Osteocyte (in vitro differentiated cells): ENCODE measurements at places on chromosomes 16 and 17. TPM values are rescaled to one million over a fixed set of nuclear protein-coding genes. Genes with fewer than 3 reads are reported as not detected.

Gene TAF15
- 157 and 170 TPM in 2 replicates for total RNA-seq

Gene HAS3
- 0.89 and 1.6 TPM in 2 replicates for total RNA-seq

Gene PRSS8
- total RNA-seq = not detected in 2 replicates

Gene TBC1D3C
- not detected in 2 replicates for total RNA-seq

Gene ADAP2
- 0.31 and 0.62 TPM in 2 replicates for total RNA-seq

Gene WFDC1
- 0.24 TPM in 2 replicates for total RNA-seq

Gene MTHFSD
- total RNA-seq = 12.1 and 14.1 TPM in 2 replicates

Gene FNDC8
- not detected in 2 replicates for total RNA-seq

Gene SGF29
- total RNA-seq = 20.4 and 29.7 TPM in 2 replicates

Gene SLC5A10
- total RNA-seq = not detected in 2 replicates

Gene KRTAP4-1
- not detected in 2 replicates for total RNA-seq

Gene OR1E2
- not detected in 2 replicates for total RNA-seq

Gene B9D1
- total RNA-seq = 15.8 and 16.5 TPM in 2 replicates

Gene IL34
- 12.7 and 14.3 TPM in 2 replicates for total RNA-seq

Gene MT4
- not detected in 2 replicates for total RNA-seq

Gene CLEC19A
- total RNA-seq = not detected in 2 replicates

Gene KRT40
- not detected in 2 replicates for total RNA-seq

Gene PLK1
- total RNA-seq = 16.7 and 17.8 TPM in 2 replicates

Gene NEUROD2
- total RNA-seq = not detected in 2 replicates

Gene KRTAP9-4
- total RNA-seq = not detected in 2 replicates

Gene IGSF6
- total RNA-seq = not detected in 2 replicates

Gene WSCD1
- total RNA-seq = 3.8 and 3.9 TPM in 2 replicates

Gene AOC2
- total RNA-seq = 1.8 and 2.2 TPM in 2 replicates

Gene CPHXL2
- total RNA-seq = not detected in 2 replicates

Gene WWP2
- total RNA-seq = 36.2 and 38.2 TPM in 2 replicates
